Activated T-cell treated with anti-CD3 and anti-CD28 coated beads, Interleukin-2, amount 50 U/mL, for 4 hours (primary cell): ENCODE measurements at places on chromosomes 5 and 9. TPM values are rescaled to one million over a fixed set of nuclear protein-coding genes. Genes with fewer than 3 reads are reported as not detected.
A peak's percentile ranks its signal among the peaks of the same experiment; 100 is the strongest.

- no peak for DNase-seq
Observed at GRCh38 chr5:171863935-171864334, 78.3 kb downstream of the SMIM23 start.

FOXD4L3 gene
- total RNA-seq, result not detected

DNA sequence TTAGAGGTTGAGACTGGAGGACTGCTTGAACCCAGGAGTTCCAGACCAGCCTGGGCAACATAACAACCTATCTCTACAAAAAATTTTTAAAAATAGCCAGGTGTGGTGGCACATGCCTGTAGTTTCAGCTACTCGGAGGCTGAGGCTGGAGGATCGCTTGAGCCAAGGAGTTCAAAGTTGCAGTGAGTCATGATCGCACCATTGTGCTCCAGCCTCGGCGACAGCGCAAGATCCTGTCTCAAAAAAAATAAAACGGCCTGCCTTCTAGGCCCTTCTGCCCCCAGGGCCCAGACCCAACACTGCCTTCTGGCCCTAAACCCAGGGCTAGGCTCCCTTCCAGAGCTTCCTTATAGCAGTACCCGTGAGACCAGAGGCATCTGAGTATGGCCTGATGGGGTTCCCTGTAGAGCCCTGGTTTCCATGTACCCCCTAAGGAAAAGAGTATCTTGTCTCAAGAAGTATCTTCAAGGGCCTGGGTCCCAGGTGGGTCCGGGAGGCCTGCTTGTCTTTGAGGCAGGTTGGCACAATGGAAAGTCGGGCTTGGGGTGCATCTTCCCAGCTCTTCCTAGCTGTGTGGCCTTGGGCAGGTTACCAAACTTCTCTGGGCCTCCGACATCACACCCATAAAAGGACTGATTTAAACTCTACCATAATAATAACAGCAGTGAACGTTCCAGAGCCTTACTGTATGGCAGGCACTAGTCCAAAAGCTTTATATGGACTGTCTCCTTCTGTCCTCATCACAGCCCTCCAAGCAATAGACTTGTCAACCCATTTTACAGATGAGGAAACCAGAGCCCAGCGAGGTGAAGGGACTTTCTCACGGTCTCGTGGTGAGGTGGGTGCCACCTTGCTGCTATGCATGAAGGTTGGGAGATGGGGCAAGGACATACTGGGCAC is 9.6 kb downstream of the LRRC8A start:
- DNase-seq, result no peak

GRCh38 chr5:37825334-37825915 is 14.4 kb downstream of the GDNF start:
- DNase-seq, result no peak

GRCh38 chr5:141528291-141528984 is 39.6 kb downstream of the PCDHGC5 start:
- DNase-seq, result no peak

GRCh38 chr5:4533457-4534105 is 606.5 kb upstream of the ADAMTS16 start:
- DNase-seq, result no peak

ARL10 gene
- 8.6 TPM for total RNA-seq

RANBP17 gene
- total RNA-seq, result not detected

CD72 gene
- 4.5 TPM for total RNA-seq

DNA sequence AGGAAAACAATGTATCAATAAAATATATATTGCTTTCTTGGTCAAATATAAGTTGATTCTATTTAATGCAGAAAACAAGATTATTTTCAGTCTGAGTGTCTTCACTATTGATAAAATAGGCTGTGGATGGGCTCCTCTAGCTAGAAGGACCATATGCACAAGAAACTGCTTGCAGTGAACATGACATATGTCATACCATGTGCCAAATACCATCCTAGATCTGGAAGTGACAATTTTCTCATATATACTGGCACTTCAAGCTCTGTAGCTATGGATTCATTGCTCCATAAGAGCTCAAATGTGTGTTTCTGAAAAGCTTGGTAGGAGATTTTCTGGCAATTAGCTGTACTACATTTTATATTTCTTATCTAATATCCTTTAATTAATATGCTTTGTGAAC is 95.6 kb upstream of the CDH6 start:
- DNase-seq, result no peak

DNA sequence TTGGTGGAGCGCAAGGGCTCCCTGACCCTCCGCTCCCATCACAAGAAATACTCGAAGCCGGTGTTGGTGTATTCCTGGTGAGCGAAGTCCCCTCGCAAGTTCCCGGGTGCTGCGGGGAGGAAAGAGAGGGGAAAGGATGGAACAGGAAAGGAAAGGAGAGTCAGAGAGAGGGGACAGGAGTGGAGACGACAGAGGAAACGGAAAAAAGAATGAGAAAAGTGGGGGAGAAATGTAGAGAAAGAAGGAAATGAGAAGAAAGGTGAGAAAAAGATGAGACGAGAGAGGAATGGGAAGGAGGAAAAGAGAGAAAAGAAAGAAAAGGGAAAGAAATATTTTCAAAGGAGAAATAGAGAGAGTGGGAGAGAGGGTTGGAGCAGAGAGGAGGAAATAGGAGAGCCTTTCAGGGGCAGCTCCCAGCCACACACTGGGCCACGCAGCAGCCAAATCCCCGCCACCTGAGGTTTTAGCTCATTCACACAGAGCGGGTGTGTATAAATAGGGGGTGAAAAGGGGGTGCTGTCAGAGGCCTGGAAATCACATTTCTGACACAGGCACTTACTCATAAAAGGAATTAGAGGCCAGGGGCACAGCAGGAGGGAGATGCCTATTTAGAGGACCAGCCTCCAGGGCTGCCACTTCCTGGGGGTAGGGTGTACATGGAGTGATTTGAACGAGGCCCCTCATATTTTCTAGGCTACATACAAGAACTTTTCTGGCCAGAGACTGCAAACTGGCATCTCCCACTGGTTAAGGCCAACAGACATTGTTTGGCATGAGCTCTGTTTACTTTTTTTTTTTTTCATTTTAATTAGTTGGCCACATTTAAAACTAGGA is 555 bp downstream of the CFAP95 start:
- no peak for DNase-seq

DNA sequence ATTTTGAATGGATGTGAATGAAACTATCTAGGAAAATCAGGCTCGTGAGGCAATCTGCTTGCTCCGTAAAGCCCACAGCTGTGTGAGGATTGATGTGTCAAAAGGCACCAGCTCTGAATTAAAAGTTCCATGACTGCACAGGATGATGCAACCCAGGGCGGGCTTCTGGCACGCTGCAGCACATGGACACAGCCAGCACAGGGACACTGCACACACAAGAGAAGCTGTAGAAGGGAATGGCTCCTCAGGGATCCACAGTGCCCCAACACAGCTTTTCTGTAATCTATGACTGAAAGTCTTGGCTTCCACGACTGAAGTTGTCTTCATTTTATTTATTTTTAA is 151.0 kb downstream of the GCNT1 start:
- DNase-seq, result no peak

ZFP2 gene
- 0.21 TPM for total RNA-seq

PCDHB15 gene
- not detected for total RNA-seq

- no peak for DNase-seq
Observed at GRCh38 chr5:149667829-149668330, 62.2 kb upstream of the PPARGC1B start.

CAMK2A gene
- not detected for total RNA-seq

DNA sequence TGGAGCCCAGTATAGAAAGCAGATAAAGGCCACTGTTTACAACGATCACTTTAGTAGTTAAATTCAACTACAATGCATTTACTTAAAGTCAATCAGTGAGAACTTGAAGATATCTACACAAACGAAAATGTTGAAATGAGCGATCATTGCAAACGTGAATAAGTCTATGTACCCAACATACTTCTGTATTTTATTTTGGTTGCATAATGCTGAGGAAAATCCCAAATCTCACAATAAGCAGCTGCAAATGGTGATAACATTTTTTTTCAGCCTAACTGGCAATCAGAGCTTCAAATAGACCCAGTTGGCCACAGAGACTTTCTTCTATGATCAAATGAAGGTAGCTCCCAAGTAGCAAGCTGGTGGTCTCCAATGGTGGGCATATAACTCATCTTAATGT is 32.1 kb downstream of the PDGFRB start:
- DNase-seq, result no peak

DNA sequence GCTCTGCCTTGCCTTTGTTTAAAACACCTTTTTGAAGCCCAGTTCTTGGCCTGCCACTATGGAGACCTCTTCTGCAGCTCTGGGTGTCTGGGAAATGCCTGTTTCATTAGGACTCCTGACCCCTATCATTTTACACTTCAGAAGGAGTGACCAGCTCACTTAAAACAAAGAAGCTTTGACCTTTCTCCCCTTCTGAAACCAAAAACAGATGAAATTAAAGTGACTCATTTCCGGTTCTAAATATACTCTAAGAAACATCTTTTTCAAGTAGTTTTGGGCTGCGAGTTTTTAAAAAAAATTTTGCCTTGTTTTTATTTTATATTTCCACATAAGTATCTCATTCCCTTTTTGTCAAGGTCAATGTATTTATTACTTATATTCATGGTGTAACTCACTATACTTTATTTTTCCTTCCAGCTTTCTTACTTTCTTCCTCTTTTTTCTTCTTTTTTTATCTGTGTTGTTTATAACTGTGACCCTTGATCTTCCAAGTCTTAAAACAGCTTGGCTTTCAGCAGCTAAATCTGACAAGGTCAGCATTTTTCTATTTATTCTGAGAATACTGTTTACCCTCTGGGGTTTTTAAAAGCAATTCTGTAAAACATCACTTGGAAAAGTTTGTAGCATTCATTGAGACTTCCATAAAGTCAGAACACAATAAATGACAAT is 672.9 kb downstream of the NR2F1-AS1 start:
- no peak for DNase-seq

DNA sequence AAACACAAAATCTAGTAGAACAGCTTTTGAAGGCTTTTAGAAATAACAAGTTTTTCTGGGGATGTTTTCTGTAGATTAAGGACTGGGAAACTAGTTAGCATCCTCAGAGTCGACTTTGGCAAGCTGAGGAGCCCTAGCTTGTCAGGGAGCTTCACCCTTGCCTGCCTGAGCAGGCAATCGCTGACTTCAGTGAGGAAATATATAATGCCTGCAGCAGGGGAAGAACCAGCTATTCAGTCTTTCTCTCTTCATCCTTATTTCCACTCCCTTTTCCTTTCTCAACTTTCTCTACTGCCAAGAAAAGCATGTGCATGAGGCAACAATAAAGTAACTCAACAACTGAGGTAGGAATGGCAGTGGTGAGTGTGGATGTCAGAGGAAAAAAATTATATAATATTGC is 54.7 kb downstream of the PLK2 start:
- no peak for DNase-seq

TIFAB gene
- not detected for total RNA-seq

ALDH1B1 gene
- total RNA-seq, result 15.7 TPM

- DNase-seq, result no peak
Observed at GRCh38 chr5:21806943-21807342, 1046.2 kb downstream of the CDH12 start.

NADK2 gene
- total RNA-seq, result 18.9 TPM

DNA sequence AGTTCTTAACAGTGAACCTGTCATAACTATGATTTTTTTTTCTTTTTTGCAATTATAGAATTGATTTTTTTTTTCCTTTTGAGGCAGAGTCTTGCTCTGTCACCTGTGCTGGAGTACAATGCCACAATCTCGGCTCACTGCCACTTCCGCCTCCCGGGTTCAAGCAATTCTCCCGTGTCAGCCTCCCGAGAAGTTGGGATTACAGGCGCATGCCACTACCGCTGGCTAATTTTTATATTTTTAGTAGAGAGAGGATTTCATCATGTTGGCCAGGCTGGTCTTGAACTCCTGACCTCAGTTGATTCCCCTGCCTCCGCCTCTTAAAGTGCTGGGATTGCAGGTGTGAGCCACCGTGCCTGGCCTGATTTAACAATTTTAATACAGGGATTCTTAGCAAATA is 21.4 kb downstream of the UGCG start:
- DNase-seq, result no peak

- DNase-seq, result peak; percentile 65
Observed at GRCh38 chr5:150789943-150790611, 11.5 kb downstream of the SMIM3 start.

DNA sequence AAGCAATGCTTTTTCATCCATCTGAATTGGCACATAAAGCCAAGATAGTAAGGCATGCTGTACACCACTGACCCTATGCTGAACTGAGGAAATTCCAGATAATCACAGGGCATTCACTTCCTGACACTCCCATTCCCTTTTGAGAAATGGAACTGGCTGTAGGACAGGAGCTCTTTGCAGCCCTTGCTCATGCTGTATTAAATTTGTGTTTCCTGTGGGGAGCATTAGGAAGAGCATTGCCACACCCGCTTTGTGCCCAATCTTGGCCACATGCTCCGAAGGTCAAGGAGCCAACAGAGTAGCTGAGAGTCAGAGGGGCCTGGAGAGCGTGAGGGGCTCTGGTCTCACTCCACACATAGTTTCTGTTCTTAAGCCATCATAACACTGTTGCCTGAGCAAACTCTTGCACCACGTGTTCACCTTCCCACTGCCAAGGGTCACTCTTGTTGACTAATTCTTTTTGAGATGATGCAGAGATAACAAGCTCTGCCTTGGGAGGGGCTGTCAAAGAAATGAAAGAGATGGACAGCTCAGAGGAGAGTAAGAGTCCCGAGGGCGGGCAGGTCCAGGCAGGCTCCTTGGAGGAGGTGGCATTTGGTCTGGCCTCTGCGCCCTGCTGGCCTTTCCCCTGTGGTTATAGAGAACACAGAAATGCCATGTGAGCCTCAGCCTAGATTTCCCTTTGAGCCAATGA is 31.7 kb upstream of the ARAP3 start:
- DNase-seq, result no peak

- no peak for DNase-seq
Observed at GRCh38 chr5:51386916-51387883, 4.0 kb downstream of the ISL1 start.

GRCh38 chr9:128099932-128100491 is 27.5 kb downstream of the PTGES2 start:
- DNase-seq, result no peak

REEP2 gene
- total RNA-seq, result 1.7 TPM

FOXD4L6 gene
- not detected for total RNA-seq

DNA sequence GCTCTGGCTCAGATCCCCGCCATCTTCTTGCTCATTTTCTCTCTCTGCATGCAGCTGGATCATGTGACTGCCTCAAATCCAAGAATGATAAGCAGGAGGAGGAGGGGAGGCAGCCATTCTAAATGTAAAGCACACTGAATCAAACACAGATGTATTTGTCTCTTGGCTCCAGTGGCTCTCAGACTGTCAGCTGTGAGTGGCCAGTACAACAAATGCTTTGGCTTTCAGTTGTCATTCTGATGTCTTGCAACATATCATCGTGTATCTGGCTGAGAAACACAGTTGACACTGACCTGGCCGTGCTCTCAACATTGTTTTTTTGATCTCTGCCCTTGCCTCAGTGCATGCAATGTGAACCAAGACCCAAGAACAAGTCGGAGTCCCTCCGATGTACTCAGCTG is 233.1 kb downstream of the ADAMTSL1 start:
- no peak for DNase-seq

- no peak for DNase-seq
Observed at GRCh38 chr9:31136524-31136923, 1247.9 kb upstream of the ACO1 start.

DNA sequence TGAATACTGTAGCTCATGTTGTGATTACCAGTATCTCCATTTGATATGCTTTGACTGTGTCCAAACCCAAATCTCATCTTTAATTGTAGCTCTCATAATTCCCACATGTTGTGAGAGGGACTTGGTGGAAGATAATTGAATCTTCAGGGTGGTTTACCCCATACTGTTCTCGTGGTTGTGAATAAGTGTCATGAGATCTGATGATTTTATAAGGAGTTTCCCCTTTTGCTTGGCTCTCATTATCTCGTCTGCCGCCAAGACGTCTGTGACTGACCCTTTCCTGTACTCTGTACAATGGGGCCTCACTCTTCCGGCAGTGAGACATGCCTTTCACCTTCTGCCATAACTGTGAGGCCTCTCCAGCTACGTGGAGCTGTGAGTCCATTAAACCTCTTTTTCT is 59.3 kb downstream of the TRIO start:
- no peak for DNase-seq
